ENCODE measurements at places on chromosomes 6 and 20. TPM values are rescaled to one million over a fixed set of nuclear protein-coding genes. Genes with fewer than 3 reads are reported as not detected.

Gene PKHD1
- not detected for total RNA-seq

Gene TREML1
- not detected for total RNA-seq

Gene RAET1L
- not detected for total RNA-seq

Gene C6orf136
- 4.6 TPM for total RNA-seq

Gene NELFE
- 57.5 TPM for total RNA-seq

Gene WASF1
- total RNA-seq: 12.8 TPM

Gene CTCFL
- total RNA-seq: not detected

Gene TMEM170B
- 0.98 TPM for total RNA-seq

Gene MYLIP
- 12.5 TPM for total RNA-seq

Gene TMEM14B
- total RNA-seq: 45.9 TPM

Gene KHDRBS2
- total RNA-seq: not detected

Gene PGBD1
- 1.6 TPM for total RNA-seq

Gene GUCA1A
- not detected for total RNA-seq

Gene RAD21L1
- not detected for total RNA-seq

Gene ACOT13
- 12.9 TPM for total RNA-seq

Gene MYLK2
- total RNA-seq: not detected

Data from cardiac ventricle fibroblast (primary cell).